H4 (cell line): ENCODE measurements at places on chromosomes 1 and 21. TPM values are rescaled to one million over a fixed set of nuclear protein-coding genes. Genes with fewer than 3 reads are reported as not detected.

DNA sequence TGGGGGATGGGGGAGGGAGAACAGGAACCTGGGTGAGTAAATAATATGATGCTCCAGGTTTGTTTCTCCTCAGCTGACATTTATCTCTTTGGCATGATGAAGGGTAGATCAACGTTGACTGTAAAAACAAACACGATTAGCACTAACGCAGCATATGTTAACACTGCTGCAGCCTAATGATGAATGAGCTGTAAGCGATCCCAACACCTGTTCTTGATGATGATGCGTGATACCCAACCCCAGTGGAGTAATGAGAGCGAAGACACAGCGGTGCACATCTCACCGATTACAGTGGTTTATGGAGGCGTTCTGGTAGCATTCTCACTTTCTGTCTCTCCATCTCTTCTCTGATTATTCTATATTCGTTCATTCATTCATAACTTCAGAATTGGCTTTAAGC is 640.4 kb downstream of the USP25 start:
- DNase-seq: no peak

- no peak for DNase-seq
Measured at GRCh38 chr1:45116340-45116739, 90.1 kb downstream of the ZSWIM5 start.

- DNase-seq: no peak
Measured at GRCh38 chr1:41014871-41015270, 6.7 kb downstream of the SLFNL1 start.

DNA sequence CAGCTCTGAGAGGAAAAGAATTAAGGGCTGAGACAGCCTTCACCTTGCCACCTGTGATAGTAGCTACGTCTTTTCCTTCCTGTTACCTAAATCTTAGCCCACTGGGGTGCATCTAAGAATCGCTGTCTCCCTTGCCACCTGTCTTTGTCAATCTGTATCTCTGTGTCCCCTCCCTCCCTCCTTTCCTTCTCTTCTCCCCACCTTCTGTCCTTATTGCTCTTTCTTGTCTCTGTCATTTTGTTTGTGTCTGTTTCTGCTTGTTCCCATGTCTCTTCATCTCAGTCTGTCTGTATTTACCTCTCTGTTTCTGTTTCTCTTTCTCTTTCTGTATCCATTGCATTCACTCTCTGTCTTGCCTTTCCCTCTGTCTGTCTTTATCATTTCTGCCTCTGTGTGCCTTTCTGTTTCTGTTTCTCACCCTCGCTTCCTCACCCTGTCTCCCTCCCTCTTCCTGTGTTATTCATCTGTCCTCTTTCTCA is 30.2 kb downstream of the SLC22A15 start:
- no peak for DNase-seq

- no peak for DNase-seq
Measured at GRCh38 chr1:239558559-239558958, 172.2 kb downstream of the CHRM3 start.

- no peak for DNase-seq
Measured at GRCh38 chr1:64266991-64267390, 63.6 kb downstream of the UBE2U start.

- DNase-seq: peak; percentile 10
Measured at GRCh38 chr1:178151831-178152230, 57.9 kb downstream of the RASAL2 start.

- DNase-seq: no peak
Measured at GRCh38 chr1:180922631-180923015, 9.9 kb downstream of the KIAA1614 start.

- DNase-seq: no peak
Measured at GRCh38 chr1:187027253-187027652, 198.5 kb downstream of the PLA2G4A start.

DNA sequence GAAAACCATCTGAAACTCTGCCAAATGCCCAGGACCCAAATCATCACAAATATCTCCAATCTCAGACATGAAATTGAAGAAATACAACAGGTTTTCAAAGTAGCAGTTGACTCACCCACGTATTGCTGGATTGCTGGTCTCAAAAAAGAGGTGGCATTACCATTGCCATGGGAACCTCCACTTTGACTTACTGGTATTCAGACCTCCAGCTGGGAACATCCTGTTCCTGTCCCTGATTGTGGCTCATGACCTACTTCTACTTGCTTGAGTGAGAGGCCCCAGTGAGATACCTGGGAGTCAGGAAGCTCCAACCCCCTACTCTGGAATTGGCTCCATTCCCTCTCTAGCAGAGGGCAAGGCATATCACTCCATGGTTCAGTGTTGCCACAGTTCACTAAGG is 64.6 kb downstream of the NMNAT2 start:
- DNase-seq: peak; percentile 48

DNA sequence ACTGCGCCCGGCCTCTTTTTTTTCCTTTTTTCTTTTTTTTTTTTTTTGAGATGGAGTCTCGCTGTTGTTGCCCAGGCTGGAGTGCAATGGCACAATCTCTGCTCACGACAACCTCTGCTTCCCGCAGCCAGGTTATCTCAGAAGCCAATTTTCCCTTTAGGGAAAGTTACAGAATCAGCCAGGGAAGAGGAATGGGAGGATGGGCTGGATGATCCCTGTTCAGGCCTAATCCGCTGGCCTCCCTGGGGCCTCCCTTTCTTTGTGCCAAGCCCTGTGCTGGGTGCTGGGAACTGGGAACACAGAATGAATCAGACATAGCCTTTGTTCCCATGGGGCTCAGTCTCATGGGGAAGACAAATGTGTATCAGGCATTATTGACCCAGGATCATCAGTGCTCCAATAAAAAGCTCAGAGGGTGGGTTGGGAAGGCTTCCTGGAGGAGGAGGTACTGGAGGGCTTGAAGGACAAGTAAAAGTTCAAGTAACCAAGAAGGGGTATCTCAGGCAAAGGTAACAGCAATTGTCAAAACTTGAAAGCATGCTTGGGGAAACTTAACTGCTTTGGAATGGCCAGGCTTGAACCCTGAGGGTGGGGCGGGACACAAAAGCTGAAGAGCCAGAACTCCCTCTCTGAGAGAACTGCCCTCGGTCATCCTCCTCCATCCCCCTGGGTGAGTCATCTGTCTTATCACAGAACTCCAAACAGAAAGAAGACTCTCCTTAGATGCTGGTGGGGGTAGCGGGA is 14.3 kb downstream of the ECHDC2 start:
- no peak for DNase-seq

DNA sequence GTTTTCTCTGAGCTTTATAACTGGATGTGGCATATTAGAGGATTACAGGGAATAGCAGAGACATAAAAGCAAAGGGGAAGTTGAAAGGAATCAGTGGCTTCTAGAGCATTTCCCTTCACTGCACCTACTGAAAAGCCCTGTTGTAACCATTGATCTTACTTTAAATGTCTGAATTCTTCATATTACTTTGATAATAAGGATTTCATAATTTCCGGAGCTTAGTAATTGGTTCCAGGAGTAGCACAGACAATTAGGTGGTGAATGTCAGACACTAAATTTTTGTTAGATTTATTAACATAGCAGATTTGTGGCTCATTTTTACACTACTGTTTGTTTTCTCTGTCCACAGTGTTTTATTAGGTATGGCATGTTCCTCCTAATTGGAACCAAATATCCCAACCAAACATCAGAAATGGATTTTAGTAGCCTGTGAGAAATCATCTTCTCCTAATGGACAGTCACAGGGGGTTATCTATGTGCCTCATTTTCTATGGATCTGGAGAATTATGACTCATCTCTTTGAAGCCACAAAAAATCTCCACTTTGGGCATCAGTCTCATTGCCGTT is 100.5 kb downstream of the GIPC2 start:
- no peak for DNase-seq

GRCh38 chr1:2935751-2936390 is 85.4 kb upstream of the ACTRT2 start:
- no peak for DNase-seq

GRCh38 chr1:228348708-228349467 is 57.7 kb downstream of the TRIM11 start:
- DNase-seq: no peak

GRCh38 chr21:41427556-41427955 is 1.5 kb downstream of the MX1 start:
- DNase-seq: no peak

DNA sequence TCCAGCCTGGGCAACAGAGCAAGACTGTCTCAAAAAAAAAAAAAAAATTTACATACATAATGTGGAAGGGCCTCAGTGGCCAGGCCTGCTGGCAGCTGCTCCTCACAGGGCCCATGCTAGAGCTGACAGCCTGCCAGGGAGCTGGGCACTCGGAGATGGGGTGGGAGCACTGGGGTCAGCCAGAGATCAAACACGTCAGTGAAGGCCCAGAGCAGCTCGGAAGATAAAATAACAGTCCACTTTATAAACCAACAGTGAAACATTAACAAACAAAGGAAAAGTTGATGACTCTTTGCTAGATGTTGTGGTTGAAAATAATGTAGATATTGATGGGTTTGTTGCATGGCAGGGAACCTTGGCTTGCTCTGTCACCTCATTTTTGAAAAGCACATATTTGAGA is 42.7 kb downstream of the ATP5PF start:
- no peak for DNase-seq

- DNase-seq: no peak
Measured at GRCh38 chr1:163036671-163037070, 32.5 kb upstream of the RGS4 start.

DNA sequence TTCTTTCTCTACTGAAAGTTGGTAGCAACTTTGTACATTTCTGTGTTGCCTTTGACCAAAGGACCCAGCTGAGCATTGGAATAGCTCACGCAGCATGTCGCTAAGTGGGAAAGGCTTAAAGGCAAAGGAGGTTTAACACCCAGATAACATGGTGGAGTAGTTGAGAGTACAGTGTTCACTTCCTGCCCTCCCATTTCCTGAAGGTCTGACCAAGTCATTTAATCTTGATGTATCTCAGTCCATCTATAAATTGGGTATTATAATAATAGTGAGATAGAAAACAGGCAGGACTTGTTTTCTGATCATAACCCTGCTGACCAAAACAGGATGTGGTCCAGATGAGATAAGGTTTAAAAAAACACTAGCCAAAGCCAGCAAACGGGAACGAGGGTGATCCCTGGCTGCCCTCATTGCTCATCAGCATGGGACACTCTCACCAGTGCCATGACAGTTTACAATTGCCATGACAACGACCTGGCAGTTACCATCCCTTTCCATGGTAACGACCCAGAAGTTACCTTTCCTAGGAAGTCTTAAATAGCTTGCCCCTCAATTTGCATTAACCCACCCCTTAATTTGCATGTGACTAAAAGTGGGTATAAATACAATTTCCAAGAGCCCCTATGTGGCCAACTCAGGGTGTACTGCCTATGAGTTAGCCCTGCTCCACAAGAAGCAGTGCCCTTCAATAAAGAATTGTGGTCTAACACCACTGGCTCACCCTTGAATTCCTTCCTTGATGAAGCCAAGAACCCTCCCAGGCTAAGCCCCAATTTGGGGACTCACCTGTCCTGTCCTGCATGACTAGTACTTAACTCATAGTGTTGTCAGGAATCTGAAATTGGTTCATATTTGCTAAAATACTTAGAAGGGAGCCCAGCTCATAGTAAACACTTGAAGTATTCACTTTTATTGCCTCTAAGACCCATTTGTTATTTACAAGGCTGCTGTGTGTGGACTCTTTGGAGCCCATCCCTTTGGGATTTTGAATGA is 28.4 kb upstream of the FHAD1 start:
- peak; percentile 38 for DNase-seq

The KLHDC8A gene
- total RNA-seq: not detected in 2 replicates

The NAV1 gene
- 13.1 and 16.1 TPM in 2 replicates for total RNA-seq

The CDC73 gene
- 11.3 and 16.6 TPM in 2 replicates for total RNA-seq

The PCSK9 gene
- total RNA-seq: 0.04 TPM in 1 of 2 replicates, not detected in the other

The ZNF593OS gene
- not detected in 2 replicates for total RNA-seq

The FOXO6 gene
- 0.35 and 0.45 TPM in 2 replicates for total RNA-seq

The GOLT1A gene
- not detected in 2 replicates for total RNA-seq

The CFAP141 gene
- not detected in 2 replicates for total RNA-seq

The FAM131C gene
- total RNA-seq: 0.08 and 0.62 TPM in 2 replicates

The ACOT11 gene
- total RNA-seq: 1.5 and 1.6 TPM in 2 replicates
